ENCODE measurements at places on chromosomes 11 and 22.
A peak's percentile ranks its signal among the peaks of the same experiment; 100 is the strongest.

GRCh38 chr22:41245917-41246499 is 5.3 kb upstream of the CHADL start:
- DNase-seq = no peak

- no peak for DNase-seq
Measured at GRCh38 chr11:59273373-59273841, 60.7 kb upstream of the MPEG1 start.

GRCh38 chr11:60378354-60378753 is at the start of gene MS4A7:
MS4A7 (plus strand) TSS chr11:60378532; CDS start chr11:60383142, 4,610 bp downstream.
- no peak for DNase-seq

- DNase-seq = no peak
Measured at GRCh38 chr11:76185511-76185910, 20.8 kb downstream of the WNT11 start.

- DNase-seq = no peak
Measured at GRCh38 chr22:33873666-33874065, 46.6 kb downstream of the LARGE1 start.

DNA sequence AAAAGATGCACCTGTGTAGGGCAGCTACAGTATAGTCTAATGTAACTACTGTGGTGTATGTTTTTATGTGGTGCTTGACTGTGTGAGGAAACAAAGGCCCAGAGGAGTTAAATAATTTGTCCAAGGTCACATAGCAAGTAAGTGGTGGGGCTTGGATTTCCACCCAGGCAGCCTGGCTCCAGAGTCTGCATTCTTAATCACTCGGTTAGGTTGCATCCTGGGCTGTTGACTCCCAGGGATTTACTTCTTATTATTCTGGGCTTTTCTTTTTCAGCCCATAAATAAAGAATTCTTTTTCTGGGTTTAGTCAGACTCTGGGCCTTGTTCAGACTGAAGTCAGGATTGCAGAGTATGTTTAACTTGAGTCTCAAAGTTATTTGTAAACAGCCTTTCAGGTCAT is 82.1 kb downstream of the ARHGAP42 start:
- no peak for DNase-seq

DNA sequence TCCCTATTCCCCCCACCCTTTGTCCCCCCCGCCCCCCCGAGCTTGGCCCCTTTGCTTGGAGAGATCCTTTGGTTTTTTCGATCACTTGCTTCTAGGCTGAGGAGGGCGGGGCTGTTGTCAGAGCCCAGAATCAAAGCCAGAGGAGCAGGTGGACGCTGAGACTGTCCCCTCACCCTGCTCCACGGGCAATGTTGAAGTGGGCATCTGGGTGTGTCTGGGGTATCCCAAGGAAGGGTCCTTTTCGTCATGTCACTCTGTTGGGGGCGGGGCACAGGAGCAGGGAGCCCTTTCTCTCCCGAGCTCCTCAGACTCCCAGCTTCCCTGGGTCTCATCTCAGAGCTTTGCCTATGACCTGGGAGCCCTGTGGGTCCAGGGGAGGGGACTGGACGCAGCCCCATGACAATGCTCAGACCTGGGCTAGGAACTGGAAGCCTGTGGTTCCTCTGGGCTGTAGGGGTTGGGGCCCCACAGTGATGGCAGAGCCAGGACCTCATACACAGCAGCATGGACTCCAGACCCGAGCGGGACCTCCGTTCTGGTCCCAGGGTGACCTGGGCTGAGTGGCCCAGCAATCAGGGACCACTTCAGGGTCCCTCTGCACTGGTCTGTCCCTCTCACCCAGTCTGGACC is 2.9 kb upstream of the APOBEC3A start:
- no peak for DNase-seq

DNA sequence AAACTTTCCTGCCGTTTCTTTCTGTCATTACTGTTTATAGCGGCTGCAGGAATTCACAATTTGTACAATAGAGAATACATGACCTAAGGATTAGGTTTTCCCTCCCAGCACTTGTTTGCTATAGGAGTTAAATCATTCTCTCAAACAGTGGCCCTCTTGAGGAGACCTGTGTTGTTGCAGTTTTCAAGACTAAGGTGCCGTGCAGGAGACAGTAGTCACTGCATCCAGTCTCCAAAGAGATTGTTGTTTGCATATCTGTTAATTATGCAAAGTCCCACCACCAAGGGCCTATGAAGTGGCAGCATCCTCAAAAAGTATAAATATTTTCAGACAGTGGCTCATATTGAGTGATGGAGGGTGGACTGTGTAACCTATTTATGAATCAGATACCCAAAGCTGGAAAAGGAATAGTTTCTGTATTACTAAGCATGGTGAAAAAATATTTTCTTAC is 2.3 kb downstream of the PRSS23 start:
- peak; percentile 35 for DNase-seq

- DNase-seq = no peak
Measured at GRCh38 chr11:70682056-70682455, 283.7 kb downstream of the CTTN start.

DNA sequence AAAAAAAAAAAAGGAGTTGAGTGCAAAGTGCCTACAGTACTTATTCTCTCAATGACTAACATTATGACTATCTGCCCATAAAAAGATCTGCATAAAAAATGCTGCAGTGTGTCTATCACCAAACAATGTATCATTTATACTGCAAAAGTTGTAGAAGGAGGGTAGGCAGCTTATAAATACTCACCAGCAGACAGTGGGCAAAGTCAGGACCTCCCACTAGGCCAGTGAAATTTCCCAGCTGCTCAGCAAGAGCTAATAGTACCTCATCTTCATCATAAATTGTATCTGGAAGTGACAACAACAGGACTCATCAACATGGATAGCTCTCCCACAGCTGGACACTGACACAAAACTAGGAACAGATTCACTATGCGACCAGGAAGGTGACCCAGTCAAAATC is 1.6 kb downstream of the PPP2R1B start:
- no peak for DNase-seq

DNA sequence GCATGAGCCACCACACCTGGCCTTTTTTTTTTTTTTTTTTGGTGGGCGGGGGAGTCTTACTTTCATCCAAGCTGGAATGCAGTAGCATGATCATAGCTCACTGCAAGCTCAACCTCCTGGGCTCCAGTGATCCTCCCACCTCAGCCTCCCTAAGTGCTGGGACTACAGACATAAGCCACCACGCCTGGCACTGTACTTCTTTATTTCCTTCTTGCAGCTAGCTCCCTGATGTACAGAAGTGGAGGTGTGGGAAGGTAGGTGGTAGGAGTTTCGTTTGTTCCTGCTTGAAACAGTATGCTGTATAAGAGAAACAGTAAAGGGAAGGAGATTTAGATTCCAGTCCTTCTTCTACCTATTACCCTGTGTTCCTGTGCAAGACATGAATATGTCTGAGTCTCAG is 72.1 kb downstream of the WNT11 start:
- DNase-seq = no peak

- DNase-seq = no peak
Measured at GRCh38 chr11:119626197-119626841, 102.7 kb downstream of the NECTIN1 start.

DNA sequence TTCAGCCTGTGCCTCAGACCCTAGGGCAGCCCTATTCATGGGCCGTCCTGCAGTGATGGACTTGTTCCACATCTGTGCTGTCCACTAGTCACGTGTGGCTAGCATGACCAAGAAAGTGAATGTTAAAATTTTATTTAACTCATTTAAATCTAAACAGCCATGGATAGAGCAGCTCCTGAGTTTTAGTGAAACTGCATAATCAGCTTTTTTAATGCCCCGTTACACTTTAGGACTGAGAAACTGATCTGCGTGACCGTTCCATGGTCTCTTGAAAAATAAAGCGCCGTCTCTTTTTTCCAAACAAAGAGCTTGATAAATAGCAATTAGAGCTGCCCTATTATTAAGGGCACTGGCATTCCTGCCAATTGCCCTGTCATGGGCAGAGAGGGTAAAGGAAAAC is 76.5 kb upstream of the SNX19 start:
- no peak for DNase-seq

- DNase-seq = no peak
Measured at GRCh38 chr22:44109416-44109815, 71.3 kb upstream of the PARVG start.

GRCh38 chr22:39209756-39210155 is 35.0 kb downstream of the PDGFB start:
- no peak for DNase-seq

DNA sequence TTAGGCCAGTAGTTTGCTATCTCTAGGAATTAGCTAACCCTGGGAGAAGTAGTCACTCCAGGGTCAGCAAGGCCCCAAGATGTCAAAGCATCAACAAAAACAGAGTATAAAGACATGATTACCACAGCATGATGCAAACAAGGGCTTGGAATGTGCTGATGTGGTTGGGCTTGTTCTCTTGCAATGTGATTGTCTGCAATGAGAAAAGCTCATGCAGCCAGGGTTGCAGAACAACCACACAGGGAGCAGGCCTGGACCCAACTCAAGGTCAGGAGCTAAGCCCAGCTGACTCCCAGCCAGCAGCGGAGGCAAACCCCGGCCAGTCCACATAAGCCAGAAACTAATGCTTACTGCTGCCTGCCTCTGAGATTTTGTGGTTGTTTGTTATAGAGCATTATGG is 132.4 kb upstream of the ZC3H12C start:
- DNase-seq = no peak

DNA sequence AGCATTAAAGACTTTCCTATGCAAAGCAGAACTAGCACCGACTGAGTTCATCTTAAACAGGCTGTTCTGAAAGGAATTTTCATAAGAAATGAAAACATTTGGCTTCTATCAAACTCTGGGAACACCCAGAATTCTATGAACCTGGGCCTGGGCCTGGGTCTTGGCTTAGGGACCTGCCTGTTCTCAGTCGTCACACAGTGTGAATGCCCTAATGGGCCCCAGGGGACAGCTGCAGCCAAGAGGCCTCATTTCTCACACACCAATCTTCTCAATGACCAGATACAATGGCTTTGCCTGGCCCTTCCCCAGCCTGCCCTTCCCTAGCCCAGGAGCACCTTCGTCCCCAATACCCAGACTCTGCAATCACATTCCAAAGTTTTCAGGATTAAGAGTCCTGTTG is 234.9 kb upstream of the ARHGAP20 start:
- DNase-seq = no peak

DNA sequence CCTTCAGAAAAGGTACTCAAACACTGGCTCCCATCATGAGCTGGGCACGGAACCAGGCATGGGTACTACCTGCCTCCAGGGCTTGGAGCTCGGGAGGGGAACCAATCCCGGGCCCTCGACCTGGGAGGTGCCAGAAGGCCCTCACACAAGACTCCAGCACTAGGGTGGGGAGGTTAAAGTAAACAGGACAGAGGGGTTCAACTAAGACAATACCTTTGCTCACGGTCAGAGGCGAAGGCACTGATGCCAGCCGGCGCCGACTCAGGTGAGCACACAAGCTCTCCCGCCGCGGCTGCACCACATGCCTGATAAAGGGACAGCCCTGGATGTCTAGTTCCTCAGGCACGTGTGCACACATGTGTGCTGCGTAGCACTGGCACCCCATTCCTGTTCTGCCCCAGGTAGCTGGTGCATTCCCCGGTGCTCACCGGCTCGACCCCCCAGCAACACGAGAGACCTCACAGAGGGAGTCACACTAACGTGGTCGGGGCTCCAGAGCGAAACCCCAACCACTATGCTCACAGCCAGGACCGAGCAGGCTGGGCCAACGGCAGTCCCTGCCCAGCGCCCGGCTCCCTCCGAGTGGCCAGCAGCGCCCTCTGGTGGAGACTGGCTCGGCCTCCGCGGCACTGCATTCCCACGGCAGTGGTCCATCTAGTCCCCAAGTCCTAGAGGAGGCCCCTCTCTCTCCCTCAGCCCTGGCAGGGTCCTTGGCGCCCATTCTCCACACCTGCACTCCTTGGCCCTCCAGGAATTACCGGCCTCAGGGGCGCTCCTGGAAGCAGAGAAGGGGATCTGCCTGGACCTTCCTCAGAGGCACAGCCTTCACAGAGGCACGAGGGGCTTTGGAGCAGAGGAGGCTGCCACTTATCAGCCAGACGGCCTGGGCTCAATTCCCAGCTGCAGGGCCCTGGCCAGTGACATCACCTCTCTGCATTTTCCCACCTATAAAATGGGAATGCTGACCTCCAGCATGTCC is 28.8 kb upstream of the MOB2 start:
- DNase-seq = no peak

Data from NCI-H1048 (cell line).